Activated CD4-positive, alpha-beta T cell treated with anti-CD3 and anti-CD28 coated beads for 48 hours (primary cell): ENCODE measurements at places on chromosomes 6 and 20.

GRCh38 chr20:8213831-8214587 lies 81.9 kb downstream of the PLCB1 start:
- no peak for DNase-seq

- no peak for DNase-seq
Measured at GRCh38 chr20:3133155-3133554, 26.5 kb downstream of the FASTKD5 start.

DNA sequence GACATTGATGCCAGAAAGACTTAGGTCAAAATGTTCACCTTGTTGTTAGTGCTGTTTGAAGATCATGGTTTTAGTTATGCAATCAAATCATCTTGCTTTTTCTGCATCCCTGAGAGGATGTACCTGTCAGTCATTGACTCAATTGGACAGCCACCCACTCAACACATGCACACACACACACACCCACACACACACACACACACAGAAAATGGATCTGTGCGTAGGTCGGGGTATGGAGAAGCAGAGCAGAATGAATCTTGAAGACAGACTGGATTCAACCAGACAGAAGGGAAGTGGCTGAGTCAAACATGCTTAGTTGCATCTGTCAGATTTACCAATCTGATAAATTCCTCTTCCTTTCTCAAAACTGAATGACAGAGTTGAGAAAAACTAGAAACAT lies 19.1 kb upstream of the ZSCAN23 start:
- DNase-seq = no peak

GRCh38 chr20:43096931-43097260 lies 92.8 kb downstream of the PTPRT start:
- DNase-seq = no peak

GRCh38 chr6:12203001-12203400 lies 87.2 kb upstream of the EDN1 start:
- DNase-seq = no peak

DNA sequence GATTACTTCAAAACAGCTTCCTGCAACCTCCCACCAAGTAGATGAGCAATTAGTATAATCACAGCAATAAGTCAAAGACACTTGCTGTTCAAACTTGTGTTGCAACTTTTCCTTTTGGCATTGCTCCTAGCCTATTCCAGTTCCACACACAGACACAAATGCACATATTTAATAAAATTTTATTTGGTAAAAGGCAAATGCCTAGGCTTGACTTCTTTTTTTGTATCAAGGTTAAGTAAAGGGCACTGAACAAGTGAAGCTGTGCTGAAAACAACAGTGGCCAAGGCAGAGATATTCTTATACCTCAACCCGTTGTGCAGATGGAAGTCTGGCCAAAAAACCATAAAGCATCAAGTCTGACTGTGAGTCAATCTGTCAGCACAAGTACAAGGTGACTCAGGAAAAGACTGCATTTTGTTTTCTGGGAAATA lies 708.4 kb upstream of the CITED2 start:
- no peak for DNase-seq

DNA sequence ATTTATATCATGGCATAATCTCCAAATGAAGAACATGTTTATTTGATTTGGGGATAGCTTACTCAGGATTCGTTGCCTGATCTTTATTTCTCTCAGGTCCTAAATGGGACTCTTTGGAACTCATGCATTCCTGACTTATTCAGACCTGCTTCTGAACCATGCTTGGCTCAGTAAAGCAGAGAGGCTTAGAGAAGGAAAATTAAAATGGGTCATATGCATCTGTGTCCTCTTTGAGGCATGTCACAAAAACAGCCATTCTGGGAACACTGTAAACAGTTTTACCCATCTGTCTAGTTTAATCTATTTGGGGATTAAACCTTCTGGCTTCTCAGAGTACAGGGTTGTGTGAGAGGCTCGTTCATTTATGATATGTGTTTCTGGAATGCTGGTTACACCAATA lies 1017.3 kb downstream of the KIF16B start:
- no peak for DNase-seq

DNA sequence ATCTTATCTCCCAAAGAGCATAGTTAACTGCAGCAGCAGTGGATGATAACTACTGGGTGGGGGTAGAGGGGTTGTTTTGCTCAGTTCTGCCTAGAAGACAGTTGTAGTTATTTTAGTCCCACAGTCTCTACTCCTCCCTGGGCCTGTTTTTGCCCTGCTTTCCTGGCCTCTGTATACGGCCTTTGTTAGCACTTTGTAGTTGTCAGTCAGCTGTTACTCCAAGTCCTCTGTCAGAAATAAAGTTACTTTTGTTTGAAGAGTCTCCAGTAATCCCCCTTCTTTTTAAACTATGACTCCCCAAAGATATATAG lies 113.9 kb downstream of the SLC16A10 start:
- no peak for DNase-seq

- no peak for DNase-seq
Measured at GRCh38 chr6:168823397-168824212, 382.6 kb downstream of the SMOC2 start.

GRCh38 chr20:19317237-19318069 lies 105.0 kb downstream of the SLC24A3 start:
- no peak for DNase-seq

GRCh38 chr6:43798688-43799444 lies 28.9 kb downstream of the VEGFA start:
- DNase-seq = peak; percentile 31

DNA sequence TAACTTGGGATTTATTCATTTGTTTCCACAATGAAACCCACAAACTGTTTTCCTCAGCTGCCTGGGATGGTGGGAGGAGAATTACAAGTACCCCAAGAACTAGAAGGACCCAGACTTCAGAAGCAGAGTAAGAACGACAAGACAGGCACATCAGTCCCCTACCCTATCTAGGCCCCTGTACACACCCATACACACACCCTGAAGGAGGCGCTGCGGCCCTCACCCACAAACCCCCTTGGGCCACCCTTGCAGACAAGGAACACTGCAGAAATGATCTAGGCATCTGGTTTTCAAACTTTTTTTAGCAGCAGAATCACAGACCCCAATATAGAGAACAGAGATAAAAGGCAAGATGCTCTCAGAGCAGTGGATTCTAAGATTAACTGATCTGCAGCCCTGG lies 55.0 kb downstream of the TRERF1 start:
- DNase-seq = no peak

DNA sequence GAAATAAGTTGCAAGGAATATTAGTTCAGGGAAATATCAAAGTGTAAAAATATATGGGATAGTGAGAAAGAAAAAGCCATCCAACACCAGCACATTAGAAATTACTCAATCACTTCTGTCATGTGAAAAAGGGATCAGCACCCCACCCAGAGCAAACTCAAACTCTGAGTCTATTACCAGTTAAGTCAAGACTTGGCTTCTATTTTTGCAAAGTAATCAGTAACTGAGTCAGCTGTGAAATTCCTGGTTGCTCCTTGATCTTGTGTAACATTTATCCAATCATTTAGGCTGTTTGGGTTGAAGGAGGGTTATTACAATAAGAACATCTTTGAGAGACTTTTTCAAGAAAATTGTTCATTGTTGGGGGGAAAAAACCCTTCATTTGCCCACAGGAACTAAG lies 51.2 kb downstream of the SLC22A23 start:
- no peak for DNase-seq

GRCh38 chr6:163707387-163708355 lies 293.2 kb downstream of the QKI start:
- DNase-seq = no peak

DNA sequence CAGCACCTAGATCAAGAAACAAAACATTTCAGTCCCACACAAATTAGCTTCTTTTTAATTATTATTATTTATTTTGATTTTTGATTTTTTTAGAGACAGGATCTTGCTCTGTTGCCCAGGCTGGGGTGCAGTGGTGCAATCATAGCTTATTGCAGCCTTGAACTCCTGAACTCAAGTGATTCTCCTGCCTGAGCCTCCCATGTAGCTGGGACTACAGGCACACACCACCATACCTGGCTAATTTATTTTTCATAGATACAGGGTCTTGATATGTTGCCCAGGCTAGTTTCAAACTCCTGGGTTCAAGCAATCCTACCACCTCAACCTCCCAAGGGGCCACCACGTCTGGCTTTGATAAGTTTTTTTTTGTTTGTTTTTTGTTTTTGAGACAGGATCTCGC lies 24.6 kb downstream of the SNAI1 start:
- no peak for DNase-seq

- peak; percentile 57 for DNase-seq
Measured at GRCh38 chr20:46111028-46111835, 6.9 kb upstream of the CD40 start.

- DNase-seq = no peak
Measured at GRCh38 chr6:33854572-33855030, 50.8 kb upstream of the MLN start.

DNA sequence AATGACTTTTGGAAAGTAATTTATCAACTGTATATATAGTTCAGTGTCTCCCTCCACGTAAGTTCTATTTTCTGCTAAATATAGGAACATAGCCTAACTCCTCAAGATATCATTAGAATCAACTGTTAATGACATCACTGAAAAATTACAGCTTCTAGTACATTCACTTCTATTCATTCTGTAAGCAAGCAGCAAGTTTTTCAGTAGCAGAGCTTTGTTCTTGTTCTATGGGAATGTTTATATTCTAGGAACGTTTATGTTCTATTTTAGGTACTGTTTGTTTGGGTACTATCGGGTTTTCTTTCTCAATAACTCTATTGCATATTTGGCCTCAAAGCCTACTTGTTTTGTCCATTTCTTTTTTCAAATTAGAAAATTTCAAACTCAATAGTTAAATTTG lies 525.6 kb downstream of the EPHA7 start:
- no peak for DNase-seq

DNA sequence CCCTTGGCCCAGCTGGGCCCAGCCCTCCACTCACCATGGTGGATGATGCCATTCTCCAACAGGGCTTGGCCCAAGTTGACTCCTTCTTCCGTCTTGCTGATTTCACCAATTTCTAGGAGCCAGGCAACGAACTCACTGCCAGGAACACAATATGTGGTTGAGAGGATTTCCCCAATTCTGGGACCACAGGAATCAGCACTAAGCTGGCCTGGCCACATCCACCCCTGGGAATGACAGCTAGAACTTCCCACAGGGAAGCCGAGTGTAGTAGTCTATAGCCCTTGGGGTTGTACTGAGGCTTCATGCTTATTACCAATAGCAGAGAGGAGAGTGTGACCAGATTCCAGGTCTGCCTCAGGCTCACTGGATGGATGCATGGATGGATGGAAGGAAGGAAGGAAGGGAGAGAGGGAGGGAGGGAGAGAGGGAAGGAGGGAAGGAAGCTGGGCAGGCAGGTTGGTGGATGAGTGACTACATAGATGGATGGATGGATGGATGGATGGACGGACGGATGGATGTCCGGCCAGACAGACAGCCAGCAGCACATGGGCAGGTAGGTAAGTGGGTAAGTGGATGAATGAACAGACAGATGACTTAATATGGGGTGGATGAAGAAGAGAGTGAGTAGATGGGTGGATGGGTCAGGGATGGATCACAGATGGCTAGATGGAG lies 146.5 kb downstream of the PREX1 start:
- no peak for DNase-seq

DNA sequence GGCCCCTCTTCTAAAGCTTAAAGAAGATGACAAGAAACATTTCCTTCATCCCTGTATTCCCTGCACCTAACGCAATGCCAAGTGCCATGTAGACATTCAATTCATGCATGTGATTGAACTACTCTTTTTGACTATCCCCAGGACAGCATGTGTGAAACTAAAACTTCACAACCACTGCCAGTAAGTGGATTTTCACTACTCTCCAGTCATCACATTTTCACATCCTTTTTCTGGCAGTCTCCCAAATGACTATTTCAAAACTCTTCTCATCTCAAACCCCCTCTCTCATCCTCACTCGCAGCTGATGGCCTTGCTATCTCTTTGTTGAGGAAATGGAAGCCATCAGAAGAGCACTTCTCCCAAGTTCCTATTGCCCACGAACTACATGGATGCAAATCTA lies 122.6 kb downstream of the OPRM1 start:
- peak; percentile 27 for DNase-seq

- no peak for DNase-seq
Measured at GRCh38 chr6:87196275-87196842, 41.0 kb downstream of the ZNF292 start.

- no peak for DNase-seq
Measured at GRCh38 chr6:14310960-14311359, 193.4 kb downstream of the CD83 start.

DNA sequence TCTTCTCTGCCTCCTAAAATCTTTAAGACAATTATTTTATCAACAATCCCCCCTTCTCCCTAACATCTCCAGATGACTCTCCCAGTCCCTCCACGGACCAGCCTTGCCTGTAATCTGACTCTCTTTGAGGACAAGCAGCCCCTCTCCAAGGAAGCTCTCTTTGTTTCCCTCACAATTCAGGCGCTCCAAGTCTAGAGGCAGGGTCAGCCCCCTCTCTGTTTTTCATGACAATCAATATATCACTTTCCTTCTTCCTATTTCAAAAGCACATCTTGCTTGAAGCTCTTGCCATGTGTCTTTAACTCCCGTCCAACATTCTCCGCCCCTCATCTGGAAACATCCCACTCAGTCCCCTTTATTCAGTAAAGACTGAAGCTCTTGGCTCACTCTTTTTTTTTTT lies 393.4 kb upstream of the SULF2 start:
- no peak for DNase-seq

- DNase-seq = no peak
Measured at GRCh38 chr6:107612762-107613415, 123.0 kb downstream of the SOBP start.

- no peak for DNase-seq
Measured at GRCh38 chr20:35511814-35512420, 17.5 kb downstream of the C20orf173 start.

DNA sequence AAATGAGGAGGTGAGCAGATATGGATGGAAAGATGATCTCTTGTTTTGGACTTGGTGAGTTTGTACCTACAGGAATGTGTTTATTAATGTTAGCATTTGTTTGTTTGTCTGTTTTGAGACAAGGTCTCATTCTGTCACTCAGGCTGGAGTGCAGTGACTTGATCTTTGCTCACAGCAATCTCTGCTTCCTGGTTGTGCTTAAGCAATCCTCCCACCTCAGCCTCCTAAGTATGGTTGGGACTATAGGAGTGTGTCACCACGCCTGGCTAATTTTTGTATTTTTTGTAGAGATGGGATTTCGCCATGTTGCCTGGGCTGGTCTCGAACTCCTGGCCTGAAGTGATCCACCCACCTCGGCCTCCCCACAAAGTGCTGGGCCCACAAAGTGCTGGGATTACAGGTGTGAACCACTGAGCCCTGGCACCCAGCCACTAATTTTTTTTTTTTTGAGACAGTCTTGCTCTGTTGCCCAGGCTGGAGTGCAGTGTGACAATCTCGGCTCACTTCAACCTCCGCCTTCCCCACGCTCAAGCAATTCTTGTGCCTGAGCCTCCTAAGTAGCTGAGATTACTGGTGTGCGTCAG lies 7.1 kb downstream of the CASP8AP2 start:
- DNase-seq = no peak

- no peak for DNase-seq
Measured at GRCh38 chr6:158109748-158110147, 58.3 kb downstream of the SERAC1 start.

- DNase-seq = no peak
Measured at GRCh38 chr6:6717953-6718352, 129.4 kb downstream of the LY86 start.
